LNCaP clone FGC (cell line): ENCODE measurements at places on chromosomes 4 and X.

GRCh38 chrX:155535866-155536265 lies 76.9 kb downstream of the TMLHE start:
- DNase-seq: no peak

GRCh38 chr4:166491635-166492034 lies 618.6 kb downstream of the TLL1 start:
- no peak for DNase-seq

GRCh38 chr4:184205243-184205642 lies 12.4 kb downstream of the ENPP6 start:
- DNase-seq: no peak

GRCh38 chr4:39631700-39632079 lies 7.0 kb downstream of the SMIM14 start:
- DNase-seq: no peak

DNA sequence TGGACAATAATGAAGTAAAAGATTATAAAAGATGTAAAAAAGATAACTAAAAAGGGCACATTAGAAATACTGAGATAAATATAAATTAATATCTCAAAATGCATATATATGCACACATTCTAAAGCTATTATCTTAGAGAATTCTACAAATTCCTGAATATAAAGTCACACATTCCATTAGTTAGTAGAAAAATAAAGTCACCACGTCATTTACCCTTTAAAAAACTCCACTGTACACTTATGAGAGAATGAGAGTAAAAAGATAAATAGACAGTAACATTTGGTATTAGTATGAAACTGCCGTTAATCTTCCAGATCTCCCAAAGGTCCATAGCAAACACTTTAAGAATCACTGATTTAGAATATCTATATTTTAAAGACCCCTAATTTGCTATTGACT lies 67.2 kb upstream of the IL15 start:
- DNase-seq: no peak

- no peak for DNase-seq
Observed at GRCh38 chrX:47311932-47312774, 58.2 kb upstream of the ZNF157 start.

- DNase-seq: no peak
Observed at GRCh38 chr4:47340914-47341313, 122.6 kb downstream of the COMMD8 start.

GRCh38 chr4:147288512-147288911 lies 192.4 kb upstream of the EDNRA start:
- no peak for DNase-seq

- no peak for DNase-seq
Observed at GRCh38 chr4:89928838-89929237, 34.2 kb downstream of the MMRN1 start.

- no peak for DNase-seq
Observed at GRCh38 chrX:153871451-153871850, 14.5 kb downstream of the L1CAM start.

DNA sequence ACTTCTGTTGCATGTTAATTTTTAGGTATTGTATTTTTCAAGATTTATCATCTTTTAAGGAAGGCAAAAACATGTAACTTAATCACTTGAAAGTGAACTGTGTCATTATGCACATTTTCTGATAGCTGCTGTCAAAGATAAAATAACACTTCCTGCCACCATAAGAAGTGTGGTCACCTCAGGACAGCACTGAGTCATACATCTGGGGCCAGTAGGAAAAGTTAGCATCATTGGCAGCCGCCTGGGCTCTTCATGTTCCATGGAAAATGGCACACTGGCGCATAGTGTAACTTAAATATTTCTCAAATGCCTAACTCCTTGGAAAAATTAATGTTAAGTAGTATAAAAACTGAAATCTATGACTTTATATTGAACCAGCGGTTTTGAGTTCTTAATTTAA lies 24.2 kb downstream of the CNKSR2 start:
- DNase-seq: no peak

GRCh38 chr4:162497564-162498167 lies 333.9 kb upstream of the FSTL5 start:
- DNase-seq: no peak

GRCh38 chr4:791252-791897 lies 34.6 kb downstream of the CPLX1 start:
- DNase-seq: no peak

DNA sequence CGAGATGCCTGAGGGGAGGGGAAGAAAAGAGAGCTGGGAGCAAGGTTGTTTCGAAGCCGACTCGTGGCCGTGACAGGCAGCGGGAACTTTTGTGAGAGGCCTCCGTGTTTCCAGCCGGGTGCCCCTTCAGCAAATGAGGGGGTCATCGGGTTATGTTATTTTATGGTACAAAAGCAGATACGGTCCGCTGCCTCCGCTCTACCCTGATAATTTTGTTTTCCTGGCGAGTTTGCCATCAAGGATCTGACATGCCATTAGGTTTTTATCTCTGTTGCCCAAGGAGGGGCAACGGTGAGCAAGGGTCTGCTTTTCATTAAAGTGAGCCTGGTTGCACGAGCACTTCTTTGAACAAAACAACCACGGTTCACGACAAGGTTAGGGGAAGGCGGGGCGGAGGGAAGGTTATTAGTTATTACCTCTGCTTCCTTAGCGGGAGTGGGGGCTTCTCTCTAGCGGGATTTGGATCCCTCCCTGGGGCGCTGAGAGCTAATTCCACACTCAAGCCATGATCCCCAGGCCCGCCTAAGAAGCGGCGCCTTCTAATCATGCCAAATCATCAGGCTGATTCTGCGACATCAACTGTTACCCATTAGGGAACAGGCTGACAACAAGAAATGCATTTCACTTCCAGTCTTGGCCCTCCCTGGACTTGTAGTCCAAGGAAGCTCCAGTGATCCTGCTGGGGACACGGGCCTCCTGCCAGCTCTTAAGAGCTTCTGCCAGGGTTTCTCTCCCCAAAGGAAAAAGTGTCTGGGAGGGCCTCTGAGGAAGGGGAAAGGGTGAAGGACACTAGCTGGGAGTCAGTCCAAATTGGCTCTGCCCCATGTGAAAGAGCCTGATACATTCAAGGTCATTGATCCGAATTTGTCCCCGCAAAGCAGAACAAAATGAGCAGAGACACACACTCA lies 617.7 kb downstream of the MID1IP1 start:
- DNase-seq: no peak

- no peak for DNase-seq
Observed at GRCh38 chr4:112704991-112705845, 68.3 kb downstream of the LARP7 start.

- no peak for DNase-seq
Observed at GRCh38 chrX:65575022-65575421, 40.4 kb upstream of the LAS1L start.

- no peak for DNase-seq
Observed at GRCh38 chrX:139882299-139882698, 50.6 kb downstream of the ATP11C start.

DNA sequence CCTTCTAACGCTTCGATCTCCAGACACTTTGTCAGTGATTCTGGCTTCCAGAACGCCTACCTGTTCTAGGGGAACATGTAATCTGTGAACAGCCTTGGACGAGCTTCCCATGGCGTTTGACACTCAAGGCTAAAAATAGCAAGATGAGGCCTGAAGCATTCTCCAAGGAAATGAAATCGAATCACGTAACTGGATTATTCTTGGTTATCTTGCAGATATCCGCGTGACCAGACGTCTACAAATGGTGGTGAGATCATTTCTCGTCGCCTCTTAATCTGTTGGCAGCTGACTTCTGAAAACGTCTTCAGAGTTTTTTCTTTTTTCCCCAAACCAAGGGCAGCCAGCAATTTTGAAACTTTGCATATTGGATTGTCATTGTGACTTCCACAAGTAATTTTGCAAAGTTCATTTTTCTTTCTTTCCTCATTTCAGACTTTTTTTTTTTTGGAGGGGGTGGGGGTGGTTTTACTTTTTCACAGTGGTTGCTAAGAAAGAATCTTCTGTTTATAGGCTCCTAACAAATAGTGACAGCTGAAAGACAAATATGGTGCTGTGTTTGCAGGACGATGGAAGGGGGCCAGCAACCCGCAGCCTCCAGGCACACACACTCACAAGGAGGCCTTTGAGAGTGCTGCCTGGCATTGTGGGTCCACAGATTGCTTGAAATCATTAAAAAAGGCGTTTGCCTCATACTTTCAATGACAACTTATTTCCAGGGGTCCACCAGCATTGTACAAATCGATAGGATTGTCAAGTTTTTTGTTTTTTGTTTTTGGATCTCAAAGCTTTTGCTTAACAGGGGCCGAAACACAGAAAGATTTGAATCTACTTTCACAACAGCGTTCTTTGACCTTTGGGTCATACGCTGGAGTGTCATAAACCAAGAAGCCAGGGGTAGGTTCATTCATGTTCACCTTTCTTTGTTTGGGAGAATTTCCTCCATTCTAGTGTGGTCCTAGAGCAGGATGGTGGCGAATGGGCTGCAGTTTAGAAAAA lies 32.4 kb upstream of the PDLIM3 start:
- DNase-seq: peak; percentile 67

- no peak for DNase-seq
Observed at GRCh38 chrX:1451661-1452515, 821 bp downstream of the ASMTL start.

DNA sequence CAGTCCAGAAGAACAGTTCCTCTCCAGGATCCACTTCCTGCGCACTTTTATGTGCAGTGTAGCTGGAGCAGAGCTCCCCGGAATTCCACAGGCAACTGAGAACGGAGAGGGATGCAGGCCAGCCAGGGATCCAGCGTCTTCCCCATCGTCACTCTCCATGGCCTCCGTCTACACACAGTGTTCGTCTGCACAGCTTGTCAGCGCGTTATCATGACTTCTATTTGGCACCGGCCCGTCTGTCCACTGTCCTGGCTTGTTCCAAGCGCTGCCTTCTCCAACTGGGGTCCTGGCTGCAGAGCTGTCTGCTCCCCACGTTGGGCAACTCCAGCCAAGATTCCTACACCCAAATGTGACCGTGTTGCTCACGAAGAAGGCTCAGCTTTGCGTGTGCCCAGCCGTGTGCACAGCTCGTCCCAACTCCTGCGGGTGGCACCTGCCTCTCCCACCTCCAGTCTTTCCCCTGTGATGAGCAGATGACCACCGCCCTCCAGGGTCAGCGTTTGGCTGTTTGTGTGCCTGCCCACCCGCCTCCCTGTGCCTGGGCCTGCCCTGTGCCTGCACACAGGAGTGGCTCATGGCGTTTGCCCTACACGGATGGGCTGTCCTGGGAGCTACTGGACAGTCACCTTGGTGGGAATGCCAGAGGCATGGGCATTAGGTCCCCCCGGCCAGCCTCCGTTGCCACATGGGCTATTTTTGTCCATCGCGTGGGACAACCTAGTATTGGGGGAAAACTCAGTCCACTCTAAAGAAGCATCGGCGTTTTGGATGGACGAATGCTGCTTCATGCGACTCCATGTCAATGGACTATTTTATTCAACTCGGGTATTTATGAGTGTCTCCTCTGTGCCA lies 2.2 kb upstream of the CTBP1 start:
- no peak for DNase-seq

DNA sequence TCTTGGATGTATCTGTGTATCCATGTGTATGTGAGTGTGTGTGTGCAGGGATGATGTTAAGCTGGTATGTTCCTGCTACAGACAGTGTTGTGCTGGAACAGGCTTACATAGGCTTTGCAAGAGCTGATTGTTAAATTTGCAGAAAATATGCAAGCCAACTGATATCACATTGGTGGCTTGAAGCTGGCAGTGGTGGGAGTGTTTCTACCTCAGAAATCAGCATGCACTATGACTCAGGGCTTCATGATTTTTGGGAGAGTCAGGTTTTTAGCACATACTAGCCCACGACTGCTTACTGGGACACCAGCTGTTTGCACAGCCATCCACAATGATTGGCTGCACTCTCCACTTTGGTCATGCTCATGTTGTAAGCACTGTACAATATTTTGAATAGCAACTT lies 261.8 kb downstream of the DHX15 start:
- DNase-seq: no peak

DNA sequence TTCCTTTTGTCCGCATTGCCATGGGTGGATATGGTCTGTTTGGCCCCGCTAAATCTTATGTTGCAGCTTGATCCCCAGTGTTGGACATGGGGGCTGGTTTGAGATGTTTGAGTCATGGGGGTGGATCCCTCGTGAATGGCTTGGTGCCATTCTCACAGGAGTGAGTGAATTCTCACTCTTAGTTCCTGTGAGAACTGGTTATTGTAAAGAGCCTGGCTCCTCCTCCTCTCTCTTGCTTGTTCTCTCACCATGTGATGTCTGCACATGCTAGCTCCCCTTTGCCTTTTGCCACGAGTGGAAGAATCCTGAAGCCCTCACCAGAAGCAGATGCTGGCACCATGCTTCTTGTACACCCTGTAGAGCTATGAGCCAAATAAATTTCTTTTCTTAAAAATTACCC lies 22.6 kb upstream of the STBD1 start:
- DNase-seq: no peak

DNA sequence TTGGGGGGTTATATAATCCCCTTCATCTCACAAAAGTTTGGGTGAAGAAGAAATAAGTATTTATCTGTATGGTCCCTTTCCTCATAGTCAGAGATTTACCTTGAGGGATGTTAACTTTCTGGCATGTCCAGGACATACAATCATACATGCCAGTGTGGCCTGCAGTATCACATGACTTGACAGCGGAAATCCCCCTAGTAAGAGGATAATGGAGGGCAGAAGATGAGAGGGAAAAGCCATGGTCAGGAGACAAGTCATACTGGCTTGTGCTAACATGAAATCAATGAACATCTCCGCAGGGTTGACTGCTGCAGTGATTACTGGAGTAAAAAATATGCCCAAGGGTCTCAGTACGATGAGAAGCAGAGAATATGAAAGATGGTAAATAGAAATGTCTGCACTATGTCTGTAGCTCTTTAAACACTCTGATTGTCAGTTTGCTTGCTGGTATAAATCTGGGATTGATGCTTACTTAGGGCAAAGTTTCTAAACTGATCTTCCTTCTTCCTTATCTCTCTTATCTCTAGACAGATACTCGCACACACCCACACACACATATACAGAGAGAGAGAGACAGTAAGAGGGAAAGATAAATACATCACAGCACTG lies 1385.6 kb upstream of the ADGRL3 start:
- DNase-seq: no peak

- no peak for DNase-seq
Observed at GRCh38 chr4:99715286-99715685, 57.7 kb upstream of the C4orf54 start.

- no peak for DNase-seq
Observed at GRCh38 chr4:114997576-114998247, 115.7 kb downstream of the NDST4 start.

- DNase-seq: no peak
Observed at GRCh38 chr4:122091836-122092405, 60.2 kb upstream of the BLTP1 start.

- peak; percentile 0 for DNase-seq
Observed at GRCh38 chrX:144006811-144007210, 122.9 kb downstream of the UBE2NL start.

DNA sequence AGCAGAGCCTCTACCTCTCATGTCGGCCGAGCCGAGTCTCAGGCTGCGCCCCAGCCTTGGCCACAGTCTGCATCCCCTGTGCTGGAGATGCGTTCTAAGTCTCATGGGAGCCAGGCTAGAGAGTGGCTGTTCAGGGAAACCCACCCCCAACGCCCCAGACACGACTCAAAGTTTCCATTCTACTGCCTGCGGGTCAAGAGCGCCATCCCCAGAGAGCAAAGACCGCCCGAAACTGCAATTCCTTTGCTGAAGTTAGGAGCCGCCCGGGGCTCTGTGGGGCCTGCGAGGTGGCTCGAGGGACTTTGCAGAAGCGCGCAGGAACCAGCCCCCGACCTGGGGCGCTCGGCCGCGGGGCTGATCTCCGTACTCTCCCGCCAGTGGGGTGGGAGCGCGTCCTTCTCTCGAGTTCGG lies 10.0 kb upstream of the ELF4 start:
- DNase-seq: no peak

GRCh38 chr4:175927121-175927520 lies 115.1 kb upstream of the GPM6A start:
- no peak for DNase-seq

- DNase-seq: peak; percentile 19
Observed at GRCh38 chr4:27666943-27667342, 806.3 kb downstream of the STIM2 start.
